GDM1 (cell line): ENCODE measurements at places on chromosomes 11 and 22.

GRCh38 chr11:128888034-128888985 lies 2.8 kb upstream of the KCNJ5 start:
- no peak for DNase-seq

- no peak for DNase-seq
Measured at GRCh38 chr11:74487875-74488274, 5.6 kb downstream of the LIPT2 start.

- DNase-seq = no peak
Measured at GRCh38 chr11:74466916-74467885, at the start of gene KCNE3. Gene KCNE3 (minus strand): TSS chr11:74467549. CDS start chr11:74457563, 9,986 bp downstream.

- DNase-seq = no peak
Measured at GRCh38 chr11:110362971-110363509, 66.6 kb upstream of the RDX start.

DNA sequence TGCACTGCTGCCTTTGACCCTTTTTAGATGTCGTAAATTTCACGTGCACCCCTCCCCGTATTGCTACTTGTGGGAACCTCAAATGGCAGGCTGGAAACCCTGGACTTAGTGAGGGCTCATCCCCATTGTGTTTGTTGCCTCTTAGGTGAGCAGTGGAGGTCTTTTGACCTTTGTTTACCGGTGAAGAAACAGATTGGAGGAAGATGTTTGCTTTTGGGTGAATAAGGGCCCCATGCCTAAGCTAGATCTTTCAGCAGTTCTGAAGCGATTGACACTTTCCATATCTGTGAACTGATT lies 782 bp downstream of the SMARCB1 start:
- DNase-seq = no peak

DNA sequence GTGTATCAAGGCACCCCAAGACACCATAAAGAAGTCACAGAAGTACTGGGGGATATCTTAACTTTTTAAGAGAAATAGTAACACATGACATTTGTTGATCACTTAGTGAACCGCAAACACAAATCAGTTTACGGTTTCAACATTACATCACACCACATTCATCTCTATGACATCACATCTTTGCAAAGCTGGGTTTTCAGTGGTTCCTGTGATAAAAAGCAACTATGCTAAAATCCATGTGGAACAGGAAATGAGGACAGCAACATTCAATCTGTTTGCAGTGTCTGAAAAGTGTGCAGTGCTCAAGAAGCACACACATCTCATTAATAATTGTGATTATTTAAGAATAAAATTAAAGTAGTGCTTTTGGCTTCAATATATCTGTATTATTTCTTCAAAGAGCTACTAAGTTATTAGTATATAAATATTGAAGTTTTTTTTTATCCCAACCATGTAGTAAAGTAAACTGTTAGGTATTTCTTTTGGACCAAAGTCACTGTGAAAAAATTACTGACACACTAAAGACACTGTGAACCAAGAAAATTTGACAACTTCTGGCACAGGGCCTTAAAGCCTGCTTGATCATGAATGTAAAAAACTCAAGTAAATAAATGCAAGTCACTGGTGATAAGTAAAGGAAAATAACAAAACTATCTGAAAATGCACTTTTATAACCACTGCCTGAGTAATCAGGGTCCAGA lies 156.0 kb upstream of the SOX6 start:
- DNase-seq = no peak

GRCh38 chr11:68314203-68315170 lies 2.1 kb downstream of the LRP5 start:
- DNase-seq = no peak

GRCh38 chr22:17578136-17578754 lies 14.9 kb downstream of the SLC25A18 start:
- DNase-seq = no peak

DNA sequence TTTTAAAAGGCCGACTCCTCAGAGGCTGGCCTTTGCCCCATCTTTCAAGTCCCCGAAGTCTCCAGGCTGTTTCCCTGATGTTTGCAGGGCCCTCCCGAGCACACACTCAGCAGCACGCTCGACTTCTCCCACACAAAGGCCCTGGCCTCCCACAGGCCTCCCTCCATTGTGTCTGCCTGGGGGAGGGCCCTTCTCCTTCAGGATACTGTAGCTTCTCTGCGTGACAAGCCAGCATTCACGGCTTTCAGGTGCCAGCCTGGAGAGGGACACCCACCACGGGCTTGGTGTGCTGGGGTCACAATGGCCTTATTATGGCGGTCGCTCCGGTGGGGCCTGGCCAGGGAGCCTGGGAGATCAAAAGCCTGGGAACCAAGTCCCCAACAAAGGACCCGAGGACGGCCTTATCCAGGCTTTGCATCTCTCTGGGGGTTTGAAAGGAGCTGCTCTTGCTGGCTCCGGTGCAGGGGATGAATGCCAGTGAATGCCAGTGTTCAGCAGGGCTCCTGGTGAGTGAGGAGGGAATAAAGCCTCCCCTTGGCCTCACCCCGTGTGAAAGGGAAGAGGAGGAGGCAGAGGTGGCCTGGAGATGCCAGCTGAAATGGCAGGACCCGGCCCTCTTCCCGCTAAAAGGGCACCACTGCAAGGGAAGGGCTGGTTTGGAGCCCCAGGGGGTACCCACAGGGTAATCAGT lies 55.0 kb downstream of the TRAF6 start:
- DNase-seq = no peak
